ENCODE measurements at places on chromosomes 7 and 10.
A peak's percentile ranks its signal among the peaks of the same experiment; 100 is the strongest.

DNA sequence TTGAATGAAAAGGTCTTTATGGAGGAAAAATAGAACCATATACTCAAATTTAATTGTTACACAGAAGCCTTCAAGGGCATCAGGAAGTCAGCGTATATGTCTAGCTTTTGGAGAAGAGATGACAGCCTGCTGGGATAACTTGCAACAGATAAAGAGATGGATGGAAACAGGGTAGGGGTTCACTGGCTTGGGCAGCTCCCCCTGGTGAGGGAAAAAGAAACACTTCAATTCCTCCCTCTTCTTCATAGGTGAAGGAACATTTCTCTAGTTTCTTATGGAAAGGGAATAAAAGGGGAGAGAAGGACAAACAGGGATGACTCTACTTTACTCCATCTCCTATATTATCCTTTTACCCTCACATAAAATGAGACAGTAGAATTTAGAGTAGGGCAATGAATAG lies 635.7 kb downstream of the PHTF2 start:
- peak; percentile 8 for DNase-seq

GRCh38 chr10:34627331-34627730 lies 187.8 kb downstream of the PARD3 start:
- DNase-seq = no peak

- no peak for DNase-seq
Measured at GRCh38 chr7:66170309-66171231, 34.6 kb upstream of the TPST1 start.

DNA sequence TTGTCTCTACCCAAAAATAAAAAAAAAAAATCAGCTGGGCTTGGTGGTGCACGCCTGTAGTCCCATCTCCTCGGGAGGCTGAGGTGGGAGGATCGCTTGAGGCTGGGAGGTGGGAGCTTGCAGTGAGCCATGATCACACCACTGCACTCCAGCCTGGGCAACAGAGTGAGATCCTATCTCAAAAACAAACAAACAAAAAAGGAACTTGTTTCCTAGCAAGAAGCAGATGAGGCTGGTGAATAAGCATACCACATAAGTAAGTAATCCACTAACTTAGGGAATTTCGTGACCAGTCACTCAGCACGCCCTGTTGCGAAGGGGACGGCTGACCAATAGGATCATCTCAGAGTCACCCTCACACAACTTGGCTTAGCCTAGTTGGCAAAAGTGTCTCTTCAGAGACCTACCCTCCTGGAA lies 64.6 kb downstream of the CUX1 start:
- DNase-seq = no peak

DNA sequence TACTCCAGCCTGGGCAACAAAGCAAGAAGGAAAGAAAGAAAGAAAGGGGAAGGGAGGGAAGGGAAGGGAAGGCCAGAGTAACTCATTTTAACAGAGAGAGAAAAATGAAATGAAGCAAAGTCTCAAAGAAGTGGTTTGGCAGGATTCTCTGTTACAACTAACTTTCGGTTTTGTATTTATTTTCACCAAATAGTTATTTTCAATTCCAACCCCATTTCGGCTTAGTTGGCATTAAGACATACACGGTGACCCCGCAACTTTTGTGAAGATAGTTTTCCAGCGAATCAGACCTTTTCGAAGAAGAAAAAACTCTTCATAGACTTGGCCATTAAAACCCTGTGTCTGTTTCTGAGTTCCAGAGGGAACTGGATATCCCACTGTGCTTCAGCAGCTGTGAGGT lies 45.2 kb upstream of the LYZL2 start:
- no peak for DNase-seq

DNA sequence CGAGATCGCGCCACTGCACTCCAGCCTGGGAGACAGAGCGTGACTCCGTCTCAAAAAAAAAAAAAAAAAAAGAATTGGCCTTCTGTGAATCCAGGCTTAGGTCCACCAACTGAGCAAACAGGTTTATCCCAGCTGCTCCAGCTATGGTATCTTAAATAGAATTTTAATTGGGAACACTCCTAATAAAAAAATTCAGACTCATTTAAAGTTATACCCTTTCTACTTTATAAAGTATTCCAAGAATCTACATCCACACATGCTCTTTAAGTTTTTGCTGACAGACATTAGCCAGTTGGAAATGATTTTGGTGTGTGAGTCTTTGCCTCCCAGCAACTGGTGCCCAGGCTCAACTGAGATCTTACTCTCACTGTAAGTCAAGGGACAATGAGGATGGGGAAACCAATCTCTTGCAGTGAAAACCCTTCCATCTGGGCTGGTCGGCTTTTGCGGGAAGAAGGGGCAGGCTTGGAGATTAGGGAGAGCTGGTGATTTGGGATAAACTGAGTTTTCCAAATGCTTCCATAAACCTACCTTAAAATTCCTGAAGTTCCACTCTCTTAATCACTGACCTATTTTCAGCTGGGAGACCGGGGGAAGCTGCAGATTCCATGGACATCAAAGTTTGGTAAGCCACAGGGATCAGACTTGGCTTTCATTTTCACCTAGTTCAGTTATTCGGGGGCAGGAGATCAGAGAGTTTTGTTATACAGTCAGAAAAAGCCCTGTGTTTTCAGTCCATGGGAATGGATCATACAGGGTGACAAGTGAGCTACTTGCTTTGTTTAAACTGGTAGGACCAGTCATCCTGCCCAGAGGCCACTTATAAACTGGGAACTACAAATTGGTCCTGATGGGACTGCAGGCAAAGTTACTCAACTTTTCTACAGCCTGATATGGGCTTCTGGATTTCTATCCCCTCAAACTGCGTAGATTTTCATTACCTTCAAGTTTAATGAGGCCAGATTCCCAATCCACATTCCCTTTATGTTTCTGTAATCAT lies 89.3 kb upstream of the ZNF746 start:
- DNase-seq = no peak

- no peak for DNase-seq
Measured at GRCh38 chr7:37714606-37715005, 31.0 kb downstream of the GPR141 start.

DNA sequence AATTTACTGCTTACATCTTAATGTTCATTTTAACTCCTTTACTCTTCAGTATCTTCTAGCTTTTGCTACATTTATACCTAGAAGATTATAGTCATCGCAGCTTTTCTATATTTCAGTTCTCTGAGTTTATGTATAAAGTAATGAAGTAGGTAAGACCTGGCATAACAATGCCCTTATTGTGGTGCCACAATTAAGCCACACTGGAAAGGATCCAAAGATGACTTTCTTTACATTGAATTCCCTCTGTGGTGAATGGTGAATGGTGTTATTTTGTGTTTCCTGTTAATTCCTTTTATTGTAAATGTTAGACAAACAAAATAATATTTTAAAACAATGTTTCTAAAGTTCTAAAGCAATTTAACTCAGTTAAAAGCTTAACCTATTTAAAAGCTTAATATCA lies 36.2 kb downstream of the SEMA3D start:
- no peak for DNase-seq

GRCh38 chr10:46995234-46995633 lies 84.0 kb downstream of the PTPN20 start:
- DNase-seq = no peak

- no peak for DNase-seq
Measured at GRCh38 chr7:133829336-133829897, 297.7 kb upstream of the LRGUK start.

- no peak for DNase-seq
Measured at GRCh38 chr10:78023741-78024140, 5.6 kb downstream of the POLR3A start.

DNA sequence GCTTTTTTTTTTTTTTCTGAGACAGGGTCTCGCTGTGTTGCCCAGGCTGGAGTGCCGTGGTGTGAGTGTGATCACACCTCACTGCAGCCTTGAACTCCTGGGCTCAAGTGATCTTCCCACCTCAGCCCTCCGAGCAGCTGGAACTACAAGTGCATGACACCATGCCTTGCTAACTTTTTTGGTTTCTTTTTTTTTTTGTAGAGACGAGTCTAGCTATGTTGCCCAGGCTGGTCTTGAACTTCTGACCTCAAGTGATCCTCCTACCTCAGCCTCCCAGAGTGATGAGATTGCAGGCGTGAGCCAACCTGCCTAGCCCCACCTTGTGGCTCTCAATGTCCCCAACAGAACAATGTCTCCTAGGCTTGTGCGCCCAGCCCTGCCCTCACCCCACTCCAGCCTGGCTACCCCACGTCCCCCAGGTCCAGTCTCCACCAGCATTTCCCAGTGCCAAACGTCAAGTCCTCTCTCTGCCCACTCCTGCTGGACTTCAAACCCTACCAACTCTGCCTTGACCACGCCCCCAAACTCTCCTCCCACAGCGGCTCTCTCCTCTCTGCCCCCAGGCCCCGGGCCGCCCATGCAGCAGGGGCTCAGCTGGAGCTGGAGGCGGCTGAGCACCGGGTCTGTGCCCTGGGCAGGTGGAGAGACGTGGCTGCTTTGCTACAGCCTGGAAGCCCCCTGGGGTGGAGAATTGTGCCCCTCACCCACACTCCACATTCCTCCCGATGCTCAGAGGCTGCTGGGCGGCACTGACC lies 18.9 kb downstream of the BHLHA15 start:
- DNase-seq = no peak

- DNase-seq = no peak
Measured at GRCh38 chr10:70738761-70739121, 46.4 kb downstream of the TBATA start.

- peak; percentile 28 for DNase-seq
Measured at GRCh38 chr7:151060416-151061212, 1.2 kb downstream of the SLC4A2 start.

- no peak for DNase-seq
Measured at GRCh38 chr10:35675846-35676245, 33.8 kb upstream of the FZD8 start.

- no peak for DNase-seq
Measured at GRCh38 chr10:92972066-92972870, 88.3 kb upstream of the CYP26C1 start.

GRCh38 chr7:15749631-15750030 lies 63.1 kb upstream of the MEOX2 start:
- no peak for DNase-seq

GRCh38 chr10:71664585-71664984 lies 55.0 kb downstream of the C10orf105 start:
- no peak for DNase-seq

GRCh38 chr7:137480401-137480800 lies 136.9 kb upstream of the PTN start:
- DNase-seq = no peak

DNA sequence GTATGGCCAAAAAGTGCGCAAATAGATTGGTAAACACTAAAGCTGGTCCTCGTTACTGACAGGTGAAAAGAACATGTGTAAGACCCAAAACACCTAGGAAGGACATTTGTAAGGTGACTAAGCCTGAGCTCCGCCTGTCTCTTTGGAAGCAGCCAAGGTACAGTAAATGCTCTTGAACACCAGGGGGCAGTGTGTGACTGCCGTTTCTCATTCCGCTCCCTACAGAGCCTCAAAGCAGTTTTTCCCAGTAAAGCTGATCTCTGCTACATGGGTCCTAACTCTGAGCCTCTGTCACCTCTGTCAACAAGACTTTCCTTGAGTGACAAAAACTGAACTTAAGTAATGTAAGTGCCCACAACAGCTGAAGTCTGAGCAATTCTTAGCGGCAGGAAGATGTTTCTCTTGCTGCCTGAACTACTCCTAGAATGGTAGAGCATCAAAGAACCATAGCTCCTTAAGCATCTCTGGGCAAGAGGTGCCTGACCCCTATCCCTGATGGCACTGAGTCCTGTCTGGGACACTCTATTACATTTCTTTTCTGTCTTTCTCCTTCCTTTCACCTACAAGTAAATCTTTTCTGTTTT lies 238.0 kb upstream of the INHBA start:
- peak; percentile 17 for DNase-seq

DNA sequence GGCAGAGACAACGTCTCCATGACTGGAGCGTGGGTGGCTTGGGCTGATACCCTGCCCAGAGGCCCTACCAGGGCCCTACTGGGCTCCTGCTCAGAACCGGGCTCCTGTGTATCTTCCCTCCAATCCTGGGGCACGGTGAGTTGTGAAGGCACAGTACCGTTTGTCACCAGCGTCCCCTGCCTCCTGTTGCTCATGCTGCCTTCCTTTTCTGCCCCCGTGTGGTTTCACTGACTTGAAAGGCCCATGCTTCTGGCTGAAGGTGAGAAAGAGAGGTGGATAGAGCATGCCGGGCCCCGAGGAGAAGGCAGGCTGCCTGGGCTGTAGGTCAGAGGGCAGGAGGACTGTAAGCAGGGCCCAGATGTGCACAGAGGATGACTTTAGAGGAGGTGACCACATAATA lies 9.1 kb upstream of the DMBT1 start:
- no peak for DNase-seq

GRCh38 chr10:2980116-2980515 lies 87.2 kb upstream of the PFKP start:
- no peak for DNase-seq

DNA sequence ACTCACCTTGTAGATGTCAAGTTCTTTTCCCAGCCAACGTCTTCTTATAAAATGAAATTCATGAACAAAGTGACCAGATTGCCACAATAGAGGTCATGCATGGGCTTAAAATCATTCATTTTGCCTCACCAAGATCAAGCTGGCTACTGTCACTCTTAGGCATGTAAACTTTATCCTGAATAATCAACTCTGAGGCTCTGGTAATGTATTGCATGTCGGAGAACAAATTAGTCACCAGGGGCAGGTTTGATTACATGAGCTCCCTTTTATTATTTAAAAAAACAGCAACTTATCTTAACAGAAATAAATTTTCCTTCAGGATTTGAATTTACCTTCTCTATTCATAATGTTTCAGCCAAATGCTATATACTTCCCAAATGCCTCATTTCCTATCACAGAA lies 112.9 kb upstream of the SP4 start:
- DNase-seq = no peak

DNA sequence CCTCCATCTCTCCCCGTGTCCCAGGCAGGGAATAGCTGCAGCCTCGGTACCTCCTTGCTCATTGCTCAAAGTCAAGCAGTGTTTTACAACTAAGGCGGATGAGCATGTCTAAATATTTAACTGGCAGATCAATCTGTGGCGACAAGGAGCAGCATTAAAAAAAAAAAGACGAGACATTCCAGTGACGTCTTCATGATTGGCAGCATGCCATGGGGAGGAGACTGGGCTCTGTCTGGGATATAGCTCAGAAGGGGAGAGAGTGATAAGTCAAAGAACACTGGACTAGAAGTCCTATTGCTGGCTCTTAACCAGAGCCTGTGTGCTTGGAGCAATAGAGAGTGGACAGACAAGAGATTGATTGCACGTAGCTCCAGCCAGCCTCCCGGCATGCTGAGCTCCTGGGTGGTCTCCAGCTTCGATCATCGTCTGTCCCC lies 287.5 kb upstream of the PODXL start:
- no peak for DNase-seq
